Fibroblast of the aortic adventitia (primary cell): ENCODE measurements at places on chromosomes 4 and X.

GRCh38 chr4:78024085-78024484 is 33.0 kb upstream of the FRAS1 start:
- DNase-seq: no peak

- DNase-seq: no peak
Measured at GRCh38 chr4:139042981-139043460, 27.4 kb downstream of the NOCT start.

DNA sequence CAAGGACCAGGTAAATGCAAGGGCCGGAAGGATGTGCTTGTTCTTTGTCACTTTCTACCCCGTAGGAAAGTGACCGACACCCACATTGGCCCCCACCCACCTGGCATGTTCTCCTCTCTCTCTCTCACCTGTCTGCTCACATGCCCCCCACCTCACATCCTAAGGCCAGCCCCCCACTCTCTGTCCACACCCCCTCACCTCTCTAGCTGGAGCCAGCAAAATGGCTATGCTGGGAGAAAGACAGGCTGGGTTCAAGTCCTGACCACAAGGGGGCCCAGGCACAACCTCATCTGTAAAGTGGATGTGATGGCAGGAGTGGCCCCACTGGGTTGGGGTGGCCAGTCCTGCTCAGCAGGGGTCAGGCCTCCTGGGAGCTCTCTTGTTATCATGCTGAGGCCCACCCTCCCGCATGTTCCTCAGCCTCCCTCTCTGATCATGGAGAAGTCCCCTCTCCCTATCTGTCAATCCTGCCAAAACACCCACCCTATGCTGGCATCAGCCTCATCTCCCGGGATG is 1.7 kb upstream of the PPP2R2C start:
- DNase-seq: no peak

GRCh38 chr4:152997288-152997687 is 61.2 kb downstream of the FHDC1 start:
- DNase-seq: no peak

- peak; percentile 26 for DNase-seq
Measured at GRCh38 chr4:7328913-7329638, 105.7 kb downstream of the PSAPL1 start.

GRCh38 chr4:38155589-38156294 is 195.5 kb downstream of the PTTG2 start:
- peak; percentile 48 for DNase-seq

DNA sequence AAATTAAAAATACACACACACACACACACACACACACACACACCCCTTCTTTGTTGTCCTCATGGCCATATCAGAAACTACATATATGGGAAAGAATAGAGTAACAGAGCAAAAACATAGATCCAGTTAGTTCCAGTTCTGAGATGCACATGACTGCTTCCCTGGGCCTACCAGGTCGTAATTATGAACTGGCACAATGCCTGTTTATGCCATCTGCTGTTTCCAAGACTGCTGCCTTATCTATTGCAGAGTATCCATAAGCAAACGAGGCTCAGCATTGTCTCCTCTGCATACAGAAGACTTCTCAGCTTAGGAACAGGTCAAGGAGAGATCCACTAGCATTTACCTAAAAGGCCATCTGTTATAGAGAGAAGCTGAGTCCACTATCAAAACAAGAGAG is 789.0 kb downstream of the TECRL start:
- DNase-seq: no peak

- DNase-seq: no peak
Measured at GRCh38 chr4:75637176-75637575, 6.8 kb upstream of the CDKL2 start.

DNA sequence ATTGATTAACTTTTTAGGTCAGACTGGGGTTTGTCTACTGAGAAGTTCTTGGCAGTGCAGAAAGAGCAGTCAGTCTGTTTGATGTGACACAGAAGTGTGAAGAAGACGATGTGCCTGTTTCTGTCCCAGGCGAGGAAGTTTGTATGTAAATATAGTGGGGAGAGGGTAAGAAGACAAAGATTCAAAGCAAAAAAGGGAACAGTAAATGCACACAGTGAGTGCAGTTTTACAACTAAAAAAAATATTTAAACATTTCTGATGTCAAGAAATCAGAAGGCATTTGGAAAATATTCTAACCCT is 264.9 kb downstream of the RAPGEF2 start:
- no peak for DNase-seq

- DNase-seq: peak; percentile 59
Measured at GRCh38 chr4:150746156-150746555, 164.2 kb downstream of the MAB21L2 start.

DNA sequence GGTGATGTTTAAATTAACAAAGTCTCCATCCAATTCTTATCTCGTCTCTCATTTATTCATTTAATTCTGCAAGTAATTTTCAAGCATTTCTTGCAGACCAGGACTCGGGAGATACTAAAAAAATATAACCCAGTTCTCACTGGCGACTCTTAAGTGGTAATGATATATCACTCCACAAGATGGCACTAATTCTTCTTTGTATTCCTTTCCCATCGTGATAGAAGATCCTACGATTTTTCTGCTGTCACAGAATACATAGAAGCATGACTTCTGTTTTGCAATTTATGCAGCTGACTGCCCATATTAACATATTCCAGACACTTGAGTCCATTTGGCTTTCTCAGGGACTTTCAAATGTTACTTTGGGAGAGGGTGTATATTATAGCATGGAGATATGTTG is 64.0 kb upstream of the FGF13 start:
- peak; percentile 61 for DNase-seq

DNA sequence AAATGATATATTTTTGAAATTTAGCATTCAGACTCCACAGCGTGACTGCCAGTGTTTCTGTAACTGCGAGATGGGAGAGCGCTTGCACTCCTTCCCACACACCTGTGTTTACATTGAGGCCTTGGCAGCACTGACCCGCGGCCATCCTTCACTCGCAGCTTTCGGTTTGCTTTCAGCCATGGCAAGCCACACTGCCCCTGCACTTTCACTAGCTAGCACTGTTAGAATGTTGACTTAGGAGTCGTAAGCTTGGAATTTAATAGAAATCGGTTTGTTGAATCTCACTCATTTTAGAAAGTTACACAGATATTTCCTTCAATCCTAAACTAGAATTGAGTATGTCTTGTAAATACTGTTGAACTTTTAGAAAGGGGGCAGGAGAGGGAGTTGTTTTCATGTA is 136.2 kb downstream of the CFAP299 start:
- no peak for DNase-seq

DNA sequence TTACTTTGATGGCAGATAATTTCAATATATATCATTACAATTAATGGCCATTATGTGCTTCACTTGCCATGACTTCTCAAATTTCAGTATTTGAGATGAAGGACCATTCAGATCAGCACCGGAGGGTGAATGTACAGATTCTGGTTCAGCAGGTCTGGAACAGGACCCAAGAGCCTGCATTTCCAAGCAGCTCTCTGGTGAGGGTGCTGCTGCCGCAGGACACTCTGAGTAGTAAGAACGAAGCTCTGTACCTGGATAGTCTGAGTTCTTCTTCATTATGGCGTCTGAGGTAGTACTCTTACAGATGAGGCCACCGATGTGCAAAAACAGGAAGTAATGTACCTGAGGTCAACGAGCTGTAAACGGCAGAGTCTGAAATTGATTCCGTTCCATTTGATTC is 228.2 kb downstream of the FBXW7 start:
- no peak for DNase-seq

DNA sequence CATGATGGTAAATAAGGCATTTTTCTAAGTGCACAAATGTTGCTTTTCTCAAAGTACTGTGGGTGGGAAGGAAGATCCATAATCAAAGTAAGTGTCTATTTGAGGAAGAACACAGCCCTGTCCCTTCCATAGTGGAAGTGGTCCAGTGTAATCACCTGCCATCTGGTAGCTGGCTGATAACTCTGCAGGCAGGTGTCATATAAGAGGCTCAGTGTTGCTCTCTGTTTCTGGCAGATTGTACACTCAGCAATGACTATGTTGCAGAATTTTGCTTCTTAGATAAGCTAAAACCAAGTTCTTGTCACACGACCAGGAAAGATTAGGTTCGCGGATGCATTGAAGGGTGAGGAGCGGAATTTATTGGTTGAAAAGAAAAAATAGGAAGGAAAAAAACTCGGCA is 20.9 kb downstream of the SAGE1 start:
- no peak for DNase-seq

DNA sequence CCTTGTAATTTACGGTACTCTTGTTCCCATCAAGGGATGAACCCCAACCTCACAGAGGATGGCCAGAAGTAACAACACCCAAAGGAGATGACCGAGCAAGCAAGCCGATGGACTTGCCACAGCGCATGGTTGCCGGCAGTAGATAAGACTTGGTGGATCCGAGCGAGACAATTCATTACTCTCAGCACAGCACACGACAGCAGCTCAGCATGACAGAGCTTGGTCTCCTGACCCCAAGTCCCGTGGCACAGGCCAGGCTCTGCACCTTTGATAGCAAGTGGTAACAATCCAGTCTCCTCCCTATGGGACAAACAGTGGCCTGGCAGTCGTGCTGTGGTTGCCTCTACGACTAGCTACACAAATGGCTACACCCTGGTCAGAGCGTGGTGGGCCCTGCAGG is 26.3 kb downstream of the RWDD4 start:
- DNase-seq: no peak

- DNase-seq: no peak
Measured at GRCh38 chr4:138334346-138335016, 92.3 kb upstream of the SLC7A11 start.

DNA sequence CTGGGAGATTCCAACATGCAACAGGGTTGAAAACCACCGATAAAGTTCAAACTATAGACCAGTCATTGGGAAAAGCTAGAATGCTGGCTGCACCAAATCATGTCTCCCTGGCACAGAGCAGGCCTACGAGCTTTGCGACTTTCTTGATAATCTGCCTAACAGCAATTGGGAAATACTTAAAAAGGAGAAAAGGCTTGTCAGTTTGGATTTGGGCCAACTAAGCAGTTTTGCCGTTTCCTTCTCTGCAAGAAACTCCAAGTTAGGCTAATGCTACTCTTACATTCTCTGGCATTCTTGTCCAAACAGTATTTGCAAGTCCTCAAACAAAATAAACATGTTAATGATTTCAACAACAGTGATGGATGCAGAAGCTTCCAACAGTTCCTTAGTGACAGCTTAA is 87.9 kb downstream of the PDK3 start:
- DNase-seq: peak; percentile 32

DNA sequence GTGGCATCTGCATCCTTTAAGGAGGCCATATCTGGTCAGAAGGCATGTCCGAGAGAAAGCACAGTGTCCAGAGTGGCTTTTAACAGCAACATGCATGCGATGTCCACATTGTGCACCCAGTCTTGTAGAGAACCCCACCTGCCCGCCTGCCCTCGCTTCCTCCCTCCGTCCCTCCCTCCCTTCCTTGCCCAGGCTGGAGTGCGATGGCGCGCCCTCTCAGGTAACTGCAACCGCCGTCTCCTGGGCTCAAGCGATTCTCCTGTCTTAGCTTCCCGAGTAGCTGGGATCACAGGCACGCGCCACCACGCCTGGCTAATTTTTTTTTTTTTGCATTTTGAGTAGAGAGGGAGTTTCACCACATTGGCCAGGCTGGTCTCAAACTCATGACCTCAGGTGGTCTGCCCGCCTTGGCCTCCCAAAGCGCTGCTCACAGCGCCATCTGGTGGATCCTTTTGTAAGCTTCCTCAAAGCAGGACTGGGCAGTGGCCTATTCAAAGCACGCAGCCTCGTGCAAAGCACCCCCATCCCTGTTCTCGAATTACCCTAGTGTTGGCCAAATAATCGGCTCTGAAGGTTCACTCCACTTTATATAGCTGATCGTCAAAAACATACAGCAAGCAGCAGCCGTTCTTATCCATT is 15.0 kb downstream of the BRCC3 start:
- DNase-seq: peak; percentile 36

DNA sequence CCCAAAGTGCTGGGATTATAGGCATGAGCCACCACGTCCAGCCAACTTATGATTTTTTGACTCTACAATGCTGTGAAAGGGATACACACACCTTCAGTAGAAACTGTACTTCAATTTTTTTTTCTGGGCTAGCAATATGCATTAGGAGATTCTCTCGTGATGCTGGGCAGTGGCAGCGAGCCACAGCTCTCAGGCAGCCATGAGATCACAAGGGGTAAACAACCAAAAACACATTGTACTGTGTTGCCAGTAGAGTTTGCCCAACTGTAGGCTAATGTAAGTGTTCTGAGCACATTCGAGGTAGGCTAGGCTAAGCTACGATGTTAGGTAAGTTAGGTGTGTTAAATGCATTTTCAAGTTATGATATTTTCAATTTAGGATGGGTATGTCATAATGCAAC is 25.7 kb downstream of the RAB33A start:
- DNase-seq: no peak

- no peak for DNase-seq
Measured at GRCh38 chr4:71584585-71584984, 199.3 kb downstream of the GC start.

- DNase-seq: no peak
Measured at GRCh38 chrX:48306175-48306574, 50.3 kb downstream of the SSX3 start.

- no peak for DNase-seq
Measured at GRCh38 chr4:81722290-81722851, 250.7 kb upstream of the RASGEF1B start.

- DNase-seq: no peak
Measured at GRCh38 chr4:169841776-169842175, 84.0 kb upstream of the HPF1 start.

- no peak for DNase-seq
Measured at GRCh38 chr4:105067946-105068345, 78.7 kb upstream of the TET2 start.

- no peak for DNase-seq
Measured at GRCh38 chr4:80228460-80228859, 31.2 kb downstream of the PRDM8 start.

GRCh38 chrX:20204351-20204750 is 62.4 kb downstream of the RPS6KA3 start:
- DNase-seq: no peak

GRCh38 chr4:20735931-20736330 is 35.7 kb downstream of the PACRGL start:
- no peak for DNase-seq

- DNase-seq: no peak
Measured at GRCh38 chr4:19944251-19944650, 307.5 kb upstream of the SLIT2 start.

- peak; percentile 80 for DNase-seq
Measured at GRCh38 chr4:158729716-158730559, 6.7 kb upstream of the PPID start.

- DNase-seq: no peak
Measured at GRCh38 chr4:21949073-21949457, 493 bp upstream of the KCNIP4 start.

- no peak for DNase-seq
Measured at GRCh38 chrX:120999413-120999812, 13.9 kb upstream of the CT47A1 start.

DNA sequence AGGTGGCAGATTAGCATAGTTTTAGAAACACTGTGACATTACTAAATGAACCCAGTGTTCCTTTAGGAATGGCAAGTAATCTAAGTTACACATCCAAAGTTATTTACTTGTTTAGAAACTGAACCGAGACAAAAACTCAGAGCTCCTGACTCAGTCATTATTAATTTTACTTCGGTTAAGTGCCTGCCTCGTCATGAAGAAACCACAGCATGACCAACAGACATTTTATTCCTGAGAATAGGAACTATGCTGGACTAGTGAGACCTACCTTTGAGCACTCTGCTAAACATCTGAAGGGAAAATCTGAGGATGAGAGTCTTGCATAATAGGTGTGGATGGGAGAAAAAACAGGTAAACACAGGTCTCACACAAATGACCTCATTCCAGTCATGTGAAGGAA is 2.5 kb downstream of the BEX1 start:
- DNase-seq: no peak
